ENCODE measurements at places on chromosomes 11 and 22.

- DNase-seq: no peak
Observed at GRCh38 chr11:100670140-100670539, 16.9 kb upstream of the ARHGAP42 start.

GRCh38 chr11:70106757-70107156 lies 28.6 kb downstream of the ANO1 start:
- no peak for DNase-seq

DNA sequence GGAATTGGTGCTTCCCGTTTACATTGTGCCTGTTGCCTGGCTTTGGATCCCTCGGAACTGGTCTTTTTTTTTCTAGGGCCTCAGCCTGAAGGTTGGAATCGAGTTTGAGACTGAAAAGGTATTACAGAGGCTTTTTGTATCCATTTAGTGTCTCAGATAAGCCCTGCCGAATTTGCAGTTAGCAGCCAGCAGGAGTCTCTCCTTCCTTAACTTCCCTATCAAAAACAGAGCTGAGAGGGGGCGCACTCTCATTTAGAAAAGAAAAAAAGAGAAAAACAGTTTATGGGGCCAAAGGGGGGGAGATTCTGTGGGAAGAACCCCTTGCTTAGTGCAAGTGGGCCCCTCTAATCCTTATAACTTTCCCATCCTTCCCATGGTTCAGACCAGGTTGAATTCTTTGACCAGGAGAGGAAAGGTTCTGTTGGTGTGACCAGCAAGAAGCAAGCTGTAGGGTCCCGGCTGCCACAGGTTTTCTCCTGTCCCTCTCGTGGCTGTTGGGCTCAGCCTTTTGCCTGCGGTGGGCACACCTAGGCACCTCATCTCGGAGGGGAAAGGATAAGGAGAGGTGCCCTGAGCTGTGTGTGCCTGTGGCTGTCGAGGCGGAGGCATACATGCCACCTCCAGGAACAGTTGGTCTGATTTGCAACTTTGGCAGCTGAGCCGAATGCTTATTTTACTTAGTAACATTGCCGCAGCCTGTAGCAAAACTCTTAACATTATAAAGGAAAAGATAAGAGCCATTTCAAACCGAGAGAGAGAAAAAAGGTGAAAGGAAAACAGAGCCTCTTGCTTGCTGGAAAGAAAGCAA lies 565.0 kb upstream of the CNTN5 start:
- DNase-seq: no peak

- no peak for DNase-seq
Observed at GRCh38 chr11:995752-996420, 40.6 kb downstream of the MUC6 start.

DNA sequence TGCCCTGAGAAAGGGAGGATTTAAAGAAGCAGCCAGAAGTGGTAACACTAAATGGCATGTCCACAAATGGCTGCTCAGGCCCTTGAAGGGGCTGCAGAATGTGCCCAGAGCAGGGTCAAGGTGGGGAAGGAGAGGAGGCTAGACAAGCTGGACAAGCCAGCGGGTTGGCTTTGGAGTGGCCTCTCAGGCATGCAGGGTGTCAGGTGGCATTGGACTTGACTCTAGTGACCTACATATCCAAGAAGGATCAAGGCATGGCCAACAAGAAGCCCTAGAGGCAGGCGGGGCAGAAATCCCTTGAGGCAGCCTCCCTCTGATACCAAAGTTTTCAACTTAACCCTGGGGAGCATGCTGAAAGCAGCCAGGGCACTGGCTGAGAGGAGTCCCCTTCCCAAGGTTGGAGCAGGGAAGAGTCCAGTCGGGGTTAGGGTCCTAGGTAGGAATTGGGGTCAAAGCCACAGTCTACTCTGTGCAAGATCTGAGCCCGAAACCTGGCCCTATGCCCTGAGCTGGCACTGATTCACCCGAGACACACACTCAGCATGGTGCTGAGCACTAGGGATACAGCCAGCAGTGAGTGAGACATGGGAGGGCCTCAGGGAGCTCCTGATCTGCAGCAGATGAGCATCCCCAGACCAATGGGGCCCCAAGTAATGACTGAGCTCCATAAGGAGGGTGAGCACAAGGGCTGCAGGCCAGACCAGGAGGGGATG lies 95.8 kb upstream of the ASPHD2 start:
- no peak for DNase-seq

DNA sequence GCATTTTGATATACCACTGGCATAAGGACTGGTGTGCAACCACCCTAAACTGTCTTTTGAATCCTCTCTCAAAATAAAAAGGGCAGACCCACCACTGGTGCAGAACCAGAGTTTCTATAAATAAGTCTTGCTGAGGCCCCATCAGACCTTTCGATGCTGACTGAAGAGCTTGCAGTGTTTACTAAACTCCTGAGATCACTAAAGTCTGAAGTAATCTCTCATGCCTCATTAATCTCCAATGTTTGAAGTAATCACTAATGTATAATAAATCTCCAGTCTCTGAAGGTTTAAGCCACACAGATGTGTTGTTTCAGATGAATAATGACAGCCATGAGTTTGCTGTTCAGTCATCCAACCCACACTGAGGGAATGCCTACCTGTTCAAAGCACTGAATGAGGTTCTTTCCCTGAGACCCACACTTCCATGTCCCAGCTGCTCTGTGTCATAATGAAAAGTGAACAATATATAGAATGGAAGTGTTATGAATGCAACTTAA lies 50.6 kb upstream of the DEUP1 start:
- DNase-seq: no peak

GRCh38 chr11:30244265-30244664 lies 13.5 kb downstream of the FSHB start:
- no peak for DNase-seq

DNA sequence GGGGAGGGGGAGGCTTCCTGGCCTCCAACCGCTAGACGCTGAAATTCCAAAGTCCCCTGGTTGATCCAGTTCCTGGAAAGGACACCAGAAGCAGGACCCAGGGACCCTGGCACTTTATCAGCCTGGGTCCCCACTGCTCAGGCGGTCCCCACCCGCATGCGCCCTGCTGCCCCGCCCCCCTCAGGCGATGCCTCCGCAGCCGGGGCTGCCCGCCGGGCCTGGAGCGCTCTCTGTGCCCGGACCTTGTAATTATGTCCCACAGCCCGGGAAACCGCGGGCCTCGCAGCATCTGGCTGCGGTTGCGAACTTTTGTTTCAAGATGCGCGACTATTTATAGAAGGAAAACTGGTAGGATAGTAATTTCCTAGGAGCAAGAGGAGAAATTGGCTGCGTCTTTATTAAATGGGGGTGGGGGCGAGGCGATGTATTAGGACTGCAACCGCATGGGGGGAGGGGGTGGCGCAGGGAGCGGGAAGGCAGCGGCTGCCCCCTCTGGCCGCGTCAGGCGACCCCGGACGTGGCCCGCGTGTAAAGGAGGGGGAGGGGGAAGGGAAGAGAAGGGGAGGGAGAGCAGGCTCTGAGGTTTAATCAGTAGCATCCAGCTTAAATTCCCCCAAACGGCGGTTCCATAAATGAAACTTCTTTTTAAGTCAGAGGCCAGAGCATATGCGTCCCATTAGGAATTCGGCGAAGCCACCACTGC lies 6.1 kb downstream of the WNT7B start:
- DNase-seq: no peak

GRCh38 chr11:82184966-82185365 lies 548.7 kb downstream of the FAM181B start:
- DNase-seq: no peak

GRCh38 chr11:133306019-133306418 lies 226.3 kb downstream of the OPCML start:
- no peak for DNase-seq

DNA sequence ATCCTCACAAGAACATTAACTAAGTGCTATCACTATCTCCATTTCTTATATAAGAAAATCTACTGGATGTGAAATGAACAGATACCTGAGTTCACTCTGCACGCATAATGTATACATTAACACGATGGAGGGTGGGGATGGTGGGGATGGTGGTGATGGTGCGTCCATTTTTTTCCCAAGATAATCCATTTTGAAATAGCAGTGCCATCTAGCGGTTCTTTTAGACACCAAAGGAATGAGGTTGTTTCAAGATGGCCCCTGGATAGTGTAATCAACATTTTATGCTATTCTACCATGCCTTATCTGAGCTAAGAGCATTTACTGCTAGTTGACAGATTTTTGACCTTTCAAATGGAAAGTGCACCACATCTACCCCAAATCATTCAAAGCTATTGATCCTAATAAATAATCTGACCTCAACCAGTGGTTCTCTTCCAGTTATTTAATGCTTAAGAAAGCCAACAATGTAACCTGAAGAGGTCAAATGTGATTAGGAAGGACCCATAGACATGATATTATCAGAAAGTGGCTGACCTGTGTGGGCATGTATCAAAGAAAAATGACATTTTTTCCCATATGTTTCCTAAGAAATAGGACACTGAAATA lies 714.7 kb upstream of the TENM4 start:
- DNase-seq: peak; percentile 10

GRCh38 chr11:40387240-40387980 lies 1072.0 kb downstream of the LRRC4C start:
- no peak for DNase-seq

DNA sequence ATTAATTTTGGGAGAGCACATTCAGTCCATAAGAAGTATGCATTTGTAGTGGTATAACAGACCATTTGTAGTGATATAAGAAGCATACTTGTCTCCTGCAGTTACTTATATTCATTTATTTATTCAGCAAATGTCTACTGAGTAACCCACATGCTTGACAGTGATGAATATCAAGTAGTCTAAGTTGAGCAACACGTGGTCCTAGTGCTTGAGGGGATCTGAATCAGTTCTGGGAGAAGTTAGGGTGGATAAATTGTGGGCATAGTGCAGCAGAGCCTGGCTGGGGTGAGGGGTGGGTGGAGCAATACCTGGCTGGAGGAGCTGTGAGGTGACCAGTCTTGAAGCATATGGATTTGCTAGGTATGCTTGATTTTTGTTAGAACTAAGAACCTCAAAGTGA lies 24.3 kb downstream of the STX3 start:
- DNase-seq: no peak

- no peak for DNase-seq
Observed at GRCh38 chr22:43308836-43309235, 34.3 kb downstream of the SCUBE1 start.
